Activated naive CD4-positive, alpha-beta T cell (primary cell): ENCODE measurements at places on chromosomes 1 and 21.

DNA sequence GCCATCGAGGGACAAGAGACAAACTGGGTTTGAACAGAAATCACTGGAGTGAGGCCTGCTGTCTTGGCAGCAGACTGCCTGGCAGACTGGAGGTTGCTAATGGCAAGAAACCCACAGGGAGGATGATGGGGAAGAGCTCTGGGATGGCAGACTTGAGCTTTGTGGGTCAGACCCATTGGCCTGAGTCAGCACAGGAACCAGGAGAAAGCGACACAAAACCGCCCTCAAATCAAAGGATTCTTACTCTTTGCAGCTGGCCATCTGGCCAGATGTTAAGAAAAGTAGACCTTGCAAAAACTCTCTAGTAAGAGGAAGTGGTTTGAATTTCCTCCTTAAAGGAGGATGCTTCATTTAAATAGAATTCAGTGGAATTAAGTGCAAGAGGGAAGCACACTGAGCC is 195.2 kb upstream of the JUN start:
- DNase-seq: no peak

DNA sequence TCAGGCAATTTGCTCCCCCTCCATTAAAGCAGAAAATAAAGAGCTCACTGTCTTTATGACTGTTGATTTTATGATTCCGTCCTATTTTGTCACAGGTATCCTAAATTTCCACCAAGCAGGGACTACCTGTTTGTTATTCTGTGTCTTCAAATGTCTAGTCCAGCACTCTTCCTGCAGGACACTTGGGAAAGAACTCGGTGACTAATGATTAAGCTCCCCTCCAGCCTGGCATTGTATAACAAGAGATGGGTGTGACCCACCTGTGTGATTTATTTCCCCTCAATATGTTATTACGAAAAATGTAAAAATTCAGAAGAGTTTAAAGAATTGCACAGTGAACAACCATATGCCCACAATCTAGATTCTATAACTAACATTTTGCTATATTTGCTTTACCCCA is 42.9 kb upstream of the LRRN2 start:
- DNase-seq: no peak

- DNase-seq: no peak
Observed at GRCh38 chr1:100835866-100836842, 58.5 kb downstream of the EXTL2 start.

DNA sequence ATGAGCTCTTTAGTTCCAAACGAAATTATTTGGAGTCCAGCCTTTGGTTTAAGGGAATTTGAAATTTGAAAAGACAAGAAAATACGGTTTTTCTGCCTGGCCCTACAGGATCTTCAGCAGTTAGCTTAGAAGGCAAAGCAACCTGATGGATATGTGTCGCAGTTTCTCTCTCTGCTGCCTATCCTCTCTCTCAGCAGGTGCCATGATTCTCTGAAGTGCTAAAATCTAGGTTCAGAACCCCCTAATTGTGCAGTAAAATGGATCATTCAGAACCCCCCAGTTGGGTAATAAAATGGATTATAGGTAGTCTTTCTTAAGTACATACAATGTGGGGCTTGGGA is 446 bp upstream of the DEPDC1 start:
- no peak for DNase-seq

GRCh38 chr1:7422081-7422480 is 349.0 kb upstream of the VAMP3 start:
- no peak for DNase-seq

GRCh38 chr1:46489638-46490405 is at the start of gene DMBX1:
Gene DMBX1, plus strand, starts transcription at chr1:46489836. Its CDS starts 17,175 bp downstream, at chr1:46507011.
- no peak for DNase-seq

DNA sequence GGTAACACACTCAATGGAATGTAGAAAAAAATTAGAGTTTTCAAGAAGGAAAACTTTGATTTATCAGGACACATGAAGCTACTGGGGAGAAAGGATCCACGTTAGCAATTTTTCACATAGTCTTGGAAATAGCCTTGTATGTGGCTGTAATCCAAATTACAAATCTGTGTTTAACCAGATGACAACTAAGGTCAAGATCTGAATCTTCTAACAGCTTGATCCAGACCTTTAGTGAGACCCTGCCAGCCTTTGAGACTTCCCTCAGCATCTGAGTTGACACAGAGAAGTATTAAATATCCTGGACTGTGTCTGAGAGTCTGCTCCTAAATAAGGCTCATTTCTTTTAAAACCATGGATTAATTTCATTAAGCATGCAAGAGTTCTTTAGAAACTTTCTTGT is 135.9 kb upstream of the KCNK2 start:
- DNase-seq: no peak

DNA sequence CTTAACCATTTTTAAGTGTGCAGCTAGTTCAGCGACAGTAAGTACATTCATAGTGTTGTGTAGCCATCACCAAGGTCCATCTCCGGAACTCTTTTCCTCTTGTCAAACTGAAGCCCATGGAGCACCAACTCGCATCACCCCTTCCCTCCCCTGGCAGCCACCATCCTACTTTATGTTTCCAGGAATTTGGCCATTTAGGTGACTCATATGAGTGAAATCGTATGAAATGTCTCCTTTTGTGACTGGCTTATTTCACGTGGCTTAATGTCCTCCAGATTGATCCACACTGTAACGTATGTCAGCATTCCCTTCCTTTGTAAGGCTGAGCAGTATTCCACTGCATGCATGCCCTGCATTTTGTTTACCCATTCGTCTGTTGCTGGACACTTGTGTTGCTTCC is 2.5 kb downstream of the COL6A2 start:
- DNase-seq: no peak

- no peak for DNase-seq
Observed at GRCh38 chr21:36422279-36423098, 37.3 kb downstream of the CHAF1B start.

DNA sequence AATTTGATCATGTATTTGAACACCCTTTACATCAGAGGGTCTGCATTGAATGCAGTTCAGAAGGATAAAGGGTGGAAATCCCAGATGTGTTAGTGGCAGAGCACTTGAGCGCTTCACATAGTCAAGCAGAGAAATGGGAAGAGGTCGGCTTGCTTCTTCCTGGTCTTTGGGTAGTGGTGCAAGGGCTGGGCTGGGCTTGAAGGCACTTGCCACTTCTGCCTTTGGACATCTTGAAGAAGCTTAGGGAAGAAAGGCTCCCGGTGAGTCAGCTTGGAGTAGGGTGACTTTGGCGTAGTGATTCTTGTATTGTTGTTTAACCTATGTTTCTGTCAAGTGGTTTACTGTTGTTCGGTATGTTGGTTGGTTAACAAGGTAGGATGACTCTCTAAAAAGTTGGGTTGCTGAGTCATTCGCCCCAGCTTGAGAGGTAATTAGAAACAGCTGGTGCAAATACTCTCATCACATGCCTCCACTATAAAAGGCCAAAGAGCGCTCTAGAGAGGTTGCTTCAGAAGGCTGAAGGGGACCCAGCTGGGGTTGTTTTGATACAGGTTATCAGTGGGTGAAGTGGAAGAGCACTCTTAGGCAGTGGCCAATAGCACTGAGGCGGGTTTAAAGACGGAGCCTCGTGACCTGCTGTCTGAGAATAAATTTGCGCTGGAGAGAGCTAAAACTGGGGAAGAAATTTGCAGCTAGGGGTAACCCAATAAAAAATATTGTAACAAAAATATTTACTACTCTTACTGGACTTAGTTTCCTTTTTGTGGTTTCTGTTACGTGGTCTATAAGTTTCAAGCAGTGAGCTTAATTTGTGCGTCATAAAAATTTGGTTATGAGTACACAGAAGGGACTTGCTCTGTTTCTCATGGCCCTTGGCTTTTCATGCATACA is 1.4 kb downstream of the BACH1 start:
- DNase-seq: no peak

DNA sequence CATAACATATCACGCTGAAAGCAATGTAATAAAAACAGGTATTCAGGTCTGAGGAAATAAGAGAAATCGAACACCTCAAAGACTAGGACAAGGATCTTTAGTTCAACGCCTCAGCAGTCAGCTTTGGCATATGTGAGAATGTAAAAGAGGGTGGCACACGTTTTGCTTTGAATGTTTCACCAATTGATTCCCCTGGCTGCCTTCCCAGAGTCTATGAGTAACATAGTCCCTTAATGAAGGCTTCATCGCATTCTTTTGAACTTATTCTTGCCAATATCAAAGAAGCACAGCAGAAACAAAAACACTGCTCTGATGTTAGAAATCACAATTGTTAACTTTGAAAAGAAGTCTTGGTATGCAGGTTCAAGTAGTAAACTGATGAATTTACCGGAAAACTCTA is 764.8 kb downstream of the ADGRL2 start:
- no peak for DNase-seq
